ENCODE measurements at places on chromosomes 3 and 15.

DNA sequence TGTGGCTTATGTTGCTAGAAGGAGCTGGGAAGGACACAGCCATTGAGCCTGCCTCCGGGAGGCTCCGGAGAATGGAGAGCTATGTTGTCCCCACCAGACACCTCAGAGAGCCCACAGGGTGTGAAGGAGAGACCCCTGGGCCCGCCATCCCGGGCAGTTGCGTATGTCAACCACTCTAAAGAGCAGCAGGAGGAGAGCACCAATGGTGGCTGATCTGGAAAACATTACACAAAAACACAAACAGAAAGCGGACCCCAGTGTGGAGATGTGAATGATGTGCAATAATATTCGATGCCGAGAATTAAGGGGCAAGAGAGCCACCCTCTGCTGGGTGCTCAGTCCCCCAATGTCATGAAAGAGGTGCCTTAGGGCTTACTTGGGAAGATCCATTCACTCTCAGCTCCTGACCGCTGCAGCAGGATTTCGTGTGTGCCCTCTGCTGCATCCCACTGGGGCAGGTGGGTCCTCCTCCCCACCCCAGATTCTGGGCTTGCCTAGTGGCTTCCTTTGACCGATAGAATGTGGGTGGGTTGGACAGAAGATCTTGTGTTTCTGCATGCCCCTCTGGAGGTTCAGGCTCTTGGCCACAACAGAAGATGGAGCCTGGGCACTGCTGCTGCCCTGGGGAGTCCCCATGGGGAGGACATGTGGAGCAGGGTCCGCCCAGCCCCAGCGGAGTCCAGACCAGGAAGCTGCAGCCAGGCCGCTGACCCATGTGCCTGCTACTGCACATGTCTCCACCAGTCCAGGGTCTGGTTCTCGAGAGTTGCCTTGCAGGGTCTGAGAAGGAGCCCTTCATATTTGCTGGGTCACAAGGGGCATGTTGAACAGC is 245.3 kb downstream of the OCA2 start:
- no peak for DNase-seq

- DNase-seq = no peak
Measured at GRCh38 chr3:152296971-152297370, 28.2 kb downstream of the MBNL1 start.

- no peak for DNase-seq
Measured at GRCh38 chr15:63608989-63609388, 11.8 kb downstream of the FBXL22 start.

DNA sequence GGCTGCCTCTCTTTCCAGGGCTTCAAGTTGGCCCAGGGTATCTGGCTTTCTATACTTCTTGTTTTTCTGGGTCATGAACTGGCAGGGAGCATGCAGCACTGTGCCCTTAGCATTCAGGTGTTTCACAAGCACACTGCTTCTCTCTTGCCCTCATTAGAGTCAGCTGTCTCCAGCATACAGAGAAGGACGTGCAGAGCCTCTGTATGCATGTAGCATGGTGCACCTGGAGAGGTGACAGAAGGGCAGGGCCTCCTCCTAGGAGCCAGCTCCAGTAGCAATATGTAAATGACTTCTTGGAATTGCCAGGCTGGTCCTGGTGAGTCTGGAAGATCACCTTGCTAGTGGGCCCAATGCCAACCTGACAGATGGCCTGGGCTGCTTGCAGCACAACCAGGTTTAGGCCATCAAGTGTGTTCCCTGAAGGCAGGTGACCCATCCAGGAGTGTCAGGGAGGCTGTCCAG is 44.8 kb upstream of the ATP2C1 start:
- DNase-seq = no peak

- no peak for DNase-seq
Measured at GRCh38 chr3:85360742-85361387, 402.1 kb downstream of the CADM2 start.

Measured in right kidney (tissue), 9 donors.